ENCODE measurements at places on chromosomes 6 and 20. TPM values are rescaled to one million over a fixed set of nuclear protein-coding genes. Genes with fewer than 3 reads are reported as not detected.

- no peak for DNase-seq
Observed at GRCh38 chr20:20370094-20370575, 2.2 kb downstream of the INSM1 start.

DNA sequence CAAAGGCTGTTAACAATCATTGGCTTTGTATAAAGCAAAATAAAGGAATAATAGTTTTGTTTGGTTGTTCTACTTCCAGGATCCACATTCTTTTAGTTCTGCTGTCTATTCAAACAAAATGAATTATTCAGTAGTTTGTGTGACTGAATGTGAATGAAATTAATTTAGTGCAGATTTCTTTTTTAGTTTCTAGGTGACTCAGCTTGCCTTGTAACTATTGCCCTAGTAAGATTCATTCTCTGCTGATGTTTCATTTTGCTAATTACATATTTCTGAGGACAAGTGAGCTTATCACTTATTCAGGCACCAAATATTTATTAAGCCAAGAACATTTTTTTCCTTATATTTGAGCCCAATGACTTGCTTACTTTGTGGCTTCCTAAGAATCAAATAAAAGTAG, 46.5 kb upstream of the RIPOR2 start:
- no peak for DNase-seq

Gene VSX1
- not detected for polyA plus RNA-seq

DNA sequence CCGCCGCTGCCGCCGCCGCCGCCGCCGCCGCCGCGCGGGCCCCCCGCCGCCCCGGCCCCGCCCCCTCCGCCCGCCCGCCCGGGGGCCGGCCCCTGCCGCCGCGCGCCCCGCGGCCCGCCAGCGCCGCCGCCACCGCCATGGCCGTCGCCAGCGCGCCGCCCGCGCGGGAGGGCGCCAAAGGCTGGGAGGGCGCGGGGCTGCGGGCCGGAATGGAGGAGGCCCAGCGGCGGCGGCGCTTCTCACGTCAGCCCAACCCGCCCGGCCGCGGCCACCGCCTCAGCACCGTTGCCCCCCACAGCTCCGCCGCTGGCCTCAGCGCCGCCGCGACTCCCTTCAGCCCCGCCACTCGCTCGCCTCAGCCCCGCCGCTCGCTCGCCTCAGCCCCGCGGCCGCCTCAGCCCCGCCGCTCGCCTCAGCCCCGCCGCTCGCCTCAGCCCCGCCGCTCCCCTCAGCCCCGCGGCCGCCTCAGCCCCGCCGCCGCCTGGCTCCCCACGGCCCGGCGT, 258 bp downstream of the PHF10 start:
- DNase-seq = no peak

Gene HNF4A
- polyA plus RNA-seq = 57.9 TPM

GRCh38 chr20:18440403-18440802, 26.4 kb downstream of the DZANK1 start:
- no peak for DNase-seq
